T-helper 17 cell (primary cell): ENCODE measurements at places on chromosomes 13 and 19. TPM values are rescaled to one million over a fixed set of nuclear protein-coding genes. Genes with fewer than 3 reads are reported as not detected.

MUC16 gene
- total RNA-seq, result not detected

CABP5 gene
- total RNA-seq, result 9.2 TPM

AMH gene
- total RNA-seq, result 0.50 TPM

DOCK6 gene
- 0.62 TPM for total RNA-seq

IGFL3 gene
- not detected for total RNA-seq

NLRP5 gene
- total RNA-seq, result not detected

ZFP14 gene
- total RNA-seq, result 3.5 TPM

ZNF534 gene
- total RNA-seq, result 0.29 TPM

ZNF700 gene
- 14.3 TPM for total RNA-seq

CYP4F22 gene
- 0.44 TPM for total RNA-seq

CBLC gene
- not detected for total RNA-seq

NKPD1 gene
- total RNA-seq, result 0.57 TPM

EDNRB gene
- total RNA-seq, result not detected

UCHL3 gene
- 27.3 TPM for total RNA-seq

COL4A2 gene
- total RNA-seq, result 0.07 TPM

GRCh38 chr19:53944416-53944815, 18.3 kb upstream of the CACNG8 start:
- no peak for DNase-seq

DNA sequence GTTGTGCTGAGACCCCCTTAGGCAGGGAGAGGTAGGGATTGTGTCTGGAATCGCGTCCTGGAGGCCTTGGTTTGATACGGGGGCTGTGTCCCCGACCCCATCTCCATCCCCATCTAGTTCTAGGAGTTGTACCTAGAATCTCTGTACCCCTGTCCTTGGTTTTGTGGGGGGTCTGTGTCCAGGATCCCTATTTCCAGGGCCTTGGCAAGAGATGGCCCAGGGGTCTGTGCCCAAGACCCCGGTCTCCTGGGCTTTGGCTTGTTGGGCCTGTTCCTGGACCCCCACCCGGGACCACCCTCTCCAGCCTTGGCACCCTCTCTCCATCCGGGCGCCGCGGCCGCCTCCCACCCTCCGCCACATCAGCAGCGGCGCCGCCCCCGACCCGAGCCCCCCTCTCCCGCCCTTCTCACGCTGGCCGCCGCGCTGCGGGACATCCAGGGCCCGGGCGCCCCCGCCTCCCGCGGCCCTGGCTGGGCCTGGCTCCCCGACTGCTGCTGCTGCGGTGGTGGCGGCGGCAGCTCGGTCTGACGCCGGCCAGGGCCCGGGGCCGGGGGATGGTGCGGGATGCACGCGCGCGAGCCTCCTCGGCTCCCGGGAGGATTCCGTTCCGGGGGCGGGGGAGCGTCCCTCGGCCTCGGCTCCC, at the start of gene NUMBL:
Gene NUMBL (minus strand): TSS at position 602 of the 643 bp plus-strand sequence. CDS start 168 bp downstream, at position 434.
- DNase-seq, result no peak

GRCh38 chr13:65929436-65929835, 1300.7 kb downstream of the PCDH9 start:
- DNase-seq, result no peak

GRCh38 chr19:39679056-39679790, 23.5 kb downstream of the LGALS16 start:
- no peak for DNase-seq

DNA sequence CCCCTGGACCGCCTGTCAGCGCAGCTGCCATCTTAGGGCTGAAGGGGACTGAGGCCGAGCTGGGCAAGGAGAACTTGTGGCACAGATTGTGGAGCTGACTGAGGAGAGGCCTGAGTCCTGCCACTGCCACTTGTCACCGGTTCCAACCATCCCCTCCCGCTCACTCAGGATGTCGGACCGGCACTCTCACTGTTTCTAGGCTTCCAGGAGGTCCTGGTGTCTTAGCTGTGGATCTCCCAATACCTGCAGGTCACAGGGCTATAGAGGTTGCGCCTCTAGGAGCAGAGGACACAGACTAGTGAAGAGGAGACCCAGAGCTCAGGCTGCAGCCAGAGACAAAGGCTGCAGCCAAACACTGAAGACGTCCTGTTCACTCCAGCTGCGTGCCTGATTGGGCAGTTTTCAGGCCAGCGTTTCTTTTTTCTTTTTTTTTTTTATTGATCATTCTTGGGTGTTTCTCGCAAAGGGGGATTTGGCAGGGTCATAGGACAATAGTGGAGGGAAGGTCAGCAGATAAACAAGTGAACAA, 15.3 kb upstream of the ZNF486 start:
- no peak for DNase-seq

DNA sequence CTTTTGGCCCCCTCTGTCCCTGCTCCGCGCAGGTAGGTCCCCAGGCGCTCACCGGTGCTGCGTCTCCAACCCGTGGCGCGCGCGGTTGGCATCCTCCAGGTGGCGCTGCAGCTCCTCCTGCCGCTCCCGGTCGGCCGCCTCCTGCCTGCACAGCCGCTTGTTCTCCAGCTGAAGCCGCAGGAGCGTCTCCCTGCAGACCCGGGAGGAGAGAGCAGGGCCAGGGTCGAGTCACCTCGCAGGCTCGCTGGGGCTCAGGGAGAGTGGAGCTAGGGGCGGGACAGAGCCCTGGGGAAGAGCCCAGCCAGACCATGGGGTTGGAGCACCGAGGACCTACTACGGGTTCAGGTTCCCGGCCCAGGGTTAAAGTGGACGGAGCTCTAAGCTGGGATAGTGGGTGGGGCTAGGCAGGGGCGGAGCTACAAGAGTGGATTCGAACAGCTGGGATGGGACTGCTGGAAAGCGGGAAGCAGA, 9.3 kb downstream of the HOOK2 start:
- peak; percentile 79 for DNase-seq

- DNase-seq, result no peak
Measured at GRCh38 chr13:112182846-112183531, 116.0 kb downstream of the SOX1 start.

DNA sequence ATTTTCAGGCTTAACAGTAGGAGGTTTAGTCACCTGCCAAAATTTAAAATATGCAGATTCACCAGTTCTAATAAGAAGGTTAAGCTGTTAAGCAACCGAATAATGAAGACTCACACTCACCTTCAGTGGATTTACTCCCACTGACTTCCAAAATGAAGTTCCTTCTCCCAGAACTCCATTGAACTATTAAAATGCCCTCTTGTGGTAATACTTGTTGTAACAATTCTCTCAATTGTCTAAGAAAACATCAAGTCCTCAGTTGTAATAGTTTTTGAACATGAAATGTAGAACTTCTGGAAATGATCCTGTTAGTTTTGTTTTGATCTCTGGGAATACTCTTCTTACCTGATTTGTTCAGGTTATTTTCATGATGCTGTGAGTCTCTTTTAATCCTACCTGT, 522.0 kb upstream of the ATXN8OS start:
- no peak for DNase-seq

DNA sequence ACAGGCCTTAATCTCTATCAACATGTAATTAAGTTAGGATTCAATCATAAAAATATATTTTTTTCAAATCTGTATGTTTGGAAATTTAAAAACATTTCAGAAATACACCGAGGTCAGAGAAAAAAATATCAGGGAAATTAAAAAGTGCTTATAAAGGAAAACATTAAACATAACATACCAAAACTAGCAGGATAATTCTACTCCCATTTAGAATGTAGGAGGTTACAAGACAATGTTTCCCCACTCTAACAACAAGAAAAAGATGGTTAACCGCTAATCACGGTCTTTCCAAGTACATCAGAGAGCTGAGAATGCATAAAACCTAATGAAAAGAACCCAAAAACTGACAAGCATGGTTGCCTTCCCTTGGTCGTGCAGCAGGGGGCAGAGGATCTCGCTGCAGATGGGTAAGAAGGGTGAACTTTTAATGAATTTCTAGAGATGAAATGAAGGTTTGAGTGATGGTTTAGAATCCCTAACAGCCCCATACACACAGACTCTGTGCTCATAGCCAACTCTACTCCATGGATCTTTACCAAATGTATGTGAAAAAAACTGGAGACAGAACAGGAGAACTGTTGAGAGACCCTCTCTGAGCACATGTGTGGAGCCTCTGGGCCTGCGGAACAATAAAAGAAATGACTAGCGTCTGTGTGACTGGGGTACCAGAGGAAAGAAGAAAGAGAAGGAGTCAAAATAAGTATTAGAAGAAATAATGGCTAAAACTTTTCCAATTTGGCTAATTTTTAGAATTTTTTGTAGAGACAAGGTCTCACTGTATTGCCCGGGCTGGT, 51.3 kb upstream of the LSM14A start:
- peak; percentile 21 for DNase-seq

DNA sequence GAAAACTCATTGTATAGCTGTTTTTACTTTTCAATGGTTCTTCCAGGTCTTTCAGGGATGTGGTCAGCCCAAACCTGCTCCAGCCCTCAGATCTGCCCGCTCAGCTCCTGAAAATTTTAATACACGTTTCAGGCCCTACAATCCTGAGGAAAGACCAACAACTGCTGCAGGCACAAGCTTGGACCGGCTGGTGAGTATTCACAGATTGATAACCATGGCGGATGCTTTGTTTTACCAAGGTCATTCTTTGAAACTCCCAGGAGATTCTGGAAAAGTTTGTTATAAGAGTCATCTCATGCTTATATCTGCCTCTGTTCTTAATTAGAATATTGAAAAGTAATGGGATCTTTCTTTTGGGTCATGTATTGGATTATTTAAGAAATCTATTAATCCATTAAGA, 173.5 kb downstream of the DCT start:
- DNase-seq, result no peak

GRCh38 chr13:36915106-36915505, 4.9 kb downstream of the SMAD9 start:
- DNase-seq, result no peak

DNA sequence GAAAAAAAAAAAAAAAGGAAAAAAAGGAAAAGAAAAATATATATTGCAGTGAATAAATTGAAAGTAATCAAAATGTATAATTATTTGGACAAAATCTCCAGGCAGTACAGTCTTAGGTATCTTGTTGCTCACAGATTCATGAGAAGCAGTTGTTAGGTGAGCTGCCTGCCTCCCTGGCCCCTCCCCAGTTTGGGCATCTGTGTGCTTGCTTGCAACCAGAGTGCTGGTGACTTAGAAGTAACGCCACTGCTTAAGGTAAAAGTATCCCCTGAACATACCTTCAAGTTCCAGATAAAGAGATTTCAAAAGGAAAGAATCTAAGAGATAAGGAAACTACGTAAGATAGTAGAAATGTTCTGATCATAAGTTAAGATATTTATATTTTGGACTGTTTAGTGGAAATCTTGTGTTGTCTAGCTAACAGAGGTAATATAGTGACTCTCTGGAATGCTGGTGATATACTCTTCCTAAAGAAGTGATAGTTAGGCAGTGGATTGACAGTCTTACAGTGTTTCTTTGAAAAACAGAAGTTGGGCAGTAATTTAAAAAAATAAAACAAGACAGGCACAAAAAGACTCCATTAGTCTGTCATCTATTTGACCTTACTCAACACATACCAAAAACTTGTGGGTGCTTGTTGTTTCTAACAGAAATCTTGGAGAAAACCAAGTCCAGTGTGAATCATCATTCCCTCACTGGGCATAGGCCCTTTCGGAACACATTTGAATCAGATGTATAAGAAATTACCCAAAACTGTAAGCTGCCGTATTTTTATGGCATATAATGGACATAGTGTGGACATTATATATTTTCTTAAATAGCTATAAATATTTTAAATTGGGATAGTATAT, 38.3 kb upstream of the KCTD4 start:
- DNase-seq, result no peak

GRCh38 chr13:102593466-102593865, 3.3 kb upstream of the TPP2 start:
- no peak for DNase-seq

DNA sequence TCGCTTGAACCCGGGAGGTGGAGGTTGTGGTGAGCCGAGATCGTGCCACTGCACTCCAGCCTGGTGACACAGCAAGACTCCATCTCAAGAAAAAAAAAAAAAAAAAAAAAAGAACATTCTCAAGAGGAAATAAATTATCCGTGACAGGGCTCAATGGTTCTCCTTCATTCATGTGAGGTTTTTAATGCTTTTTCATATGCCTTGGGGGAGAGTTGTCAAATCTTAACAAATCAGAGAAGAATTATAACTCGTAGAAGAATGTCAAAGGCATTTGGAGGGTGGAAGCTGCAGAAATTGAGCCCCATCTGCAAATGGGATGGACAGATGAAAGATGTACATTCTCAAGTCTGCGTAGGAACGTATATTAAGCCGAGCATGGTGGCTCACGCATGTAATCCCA, 34.9 kb upstream of the HOMER3 start:
- no peak for DNase-seq

- DNase-seq, result no peak
Measured at GRCh38 chr13:112247471-112248405, 128.4 kb upstream of the SPACA7 start.

DNA sequence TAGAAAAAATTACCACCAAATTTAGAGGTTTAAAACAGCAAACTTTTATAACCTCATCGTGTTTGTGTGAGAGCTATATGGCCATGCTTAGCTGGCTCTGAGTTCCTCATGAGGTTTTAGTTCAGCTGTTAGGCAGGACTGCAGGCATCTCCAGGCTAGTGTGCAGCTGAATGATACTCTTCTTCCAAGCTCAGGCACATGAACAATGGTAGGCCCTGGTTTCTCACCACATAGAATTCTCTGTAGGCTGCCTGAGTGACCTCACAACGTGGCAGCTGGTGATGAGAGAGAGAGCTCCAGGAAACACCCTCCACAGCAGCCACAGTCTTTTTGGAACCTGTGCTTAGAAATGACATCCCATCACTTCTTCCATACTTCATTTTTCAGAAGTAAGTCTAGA, 540.6 kb upstream of the MIR17HG start:
- no peak for DNase-seq

DNA sequence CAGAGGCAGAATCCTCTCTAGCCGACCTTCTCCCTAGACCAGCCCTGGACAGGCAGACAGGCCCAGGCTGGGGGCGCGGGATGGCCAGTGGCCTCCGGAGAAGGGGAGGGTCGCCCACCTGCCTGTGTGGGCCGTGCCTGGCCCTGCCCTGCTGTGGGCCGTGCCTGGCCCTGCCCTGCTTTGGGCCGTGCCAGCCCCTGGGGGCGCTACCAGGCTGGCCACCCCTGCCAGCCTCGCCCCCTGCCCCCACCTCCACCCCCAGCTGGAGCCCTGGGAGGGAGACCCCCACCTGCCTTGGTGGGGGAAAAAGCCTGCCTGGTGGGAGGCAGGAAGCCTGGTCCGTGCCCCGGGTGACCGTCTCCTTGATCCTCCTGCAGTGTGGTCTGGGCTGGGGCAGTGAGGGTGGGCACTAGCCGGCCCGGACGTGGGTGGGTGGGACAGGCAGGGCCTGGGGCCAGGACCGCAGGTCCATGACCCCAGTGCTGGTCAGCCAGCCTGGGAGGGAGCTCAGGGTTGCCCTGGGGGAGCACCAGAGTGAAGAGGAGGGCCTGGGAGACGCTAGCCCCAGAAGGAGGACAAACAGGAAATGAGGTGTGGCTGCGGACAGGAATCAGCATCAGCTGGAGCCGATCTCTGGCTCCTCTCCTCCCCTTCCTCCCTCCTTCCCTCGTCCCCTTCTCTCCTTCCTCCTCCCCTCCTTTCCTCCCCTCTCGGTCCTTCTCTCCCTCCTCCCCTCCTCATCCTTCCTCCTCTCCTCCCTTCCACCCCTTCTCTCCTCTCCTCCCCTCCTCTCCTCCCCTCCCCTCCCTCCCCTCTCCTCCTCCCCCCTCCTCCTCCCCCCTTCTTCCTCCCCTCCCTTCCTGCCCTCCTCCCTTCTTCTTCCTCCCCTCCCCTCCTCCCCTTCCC, 5.1 kb upstream of the MKNK2 start:
- DNase-seq, result no peak
